ENCODE measurements at places on chromosomes 13 and 19. TPM values are rescaled to one million over a fixed set of nuclear protein-coding genes. Genes with fewer than 3 reads are reported as not detected.

The ZNF587B gene
- 7.2 TPM for total RNA-seq

The ZSCAN5A gene
- total RNA-seq, result 5.6 TPM

The KIR2DL3 gene
- total RNA-seq, result not detected

The CTXN1 gene
- 45.3 TPM for total RNA-seq

The ARMC6 gene
- 11.7 TPM for total RNA-seq

The ZNF317 gene
- total RNA-seq, result 16.7 TPM

DNA sequence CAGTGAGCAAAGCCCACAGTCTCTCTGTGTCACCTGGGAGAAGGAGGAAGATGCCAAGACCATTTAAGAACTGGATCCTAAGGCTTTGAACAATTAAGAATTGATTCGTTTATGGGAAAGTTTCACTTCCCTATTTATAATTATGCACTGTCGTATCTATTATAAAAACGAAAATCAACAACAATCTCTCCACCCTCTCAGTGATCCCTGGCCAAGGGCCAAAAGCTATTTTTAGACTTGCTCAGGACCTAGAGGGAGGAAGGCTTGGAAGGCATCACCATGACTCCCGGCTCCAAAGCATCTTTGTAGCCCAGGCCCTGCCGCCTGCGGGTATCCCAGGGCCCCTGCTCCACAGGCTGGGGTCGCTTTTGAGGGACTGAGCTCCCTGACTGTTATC lies 1.3 kb downstream of the RHPN2 start:
- no peak overlapping the region for H3K27ac ChIP-seq
- peaks cover 20% of the 10 kb centered on the region for H3K4me1 ChIP-seq
- peak overlapping the region; percentile 58 for H3K4me3 ChIP-seq
- no peak for DNase-seq
- peaks cover 52% of the 10 kb centered on the region for H3K27me3 ChIP-seq

- H3K4me1 ChIP-seq, result no peaks in the 10 kb centered on the region
- H3K4me3 ChIP-seq, result no peak overlapping the region
- no peak overlapping the region for H3K27ac ChIP-seq
- H3K36me3 ChIP-seq, result no peaks in the 10 kb centered on the region
- H3K27me3 ChIP-seq, result no peaks in the 10 kb centered on the region
Measured at GRCh38 chr13:108610507-108610906, 18.9 kb upstream of the MYO16 start.

DNA sequence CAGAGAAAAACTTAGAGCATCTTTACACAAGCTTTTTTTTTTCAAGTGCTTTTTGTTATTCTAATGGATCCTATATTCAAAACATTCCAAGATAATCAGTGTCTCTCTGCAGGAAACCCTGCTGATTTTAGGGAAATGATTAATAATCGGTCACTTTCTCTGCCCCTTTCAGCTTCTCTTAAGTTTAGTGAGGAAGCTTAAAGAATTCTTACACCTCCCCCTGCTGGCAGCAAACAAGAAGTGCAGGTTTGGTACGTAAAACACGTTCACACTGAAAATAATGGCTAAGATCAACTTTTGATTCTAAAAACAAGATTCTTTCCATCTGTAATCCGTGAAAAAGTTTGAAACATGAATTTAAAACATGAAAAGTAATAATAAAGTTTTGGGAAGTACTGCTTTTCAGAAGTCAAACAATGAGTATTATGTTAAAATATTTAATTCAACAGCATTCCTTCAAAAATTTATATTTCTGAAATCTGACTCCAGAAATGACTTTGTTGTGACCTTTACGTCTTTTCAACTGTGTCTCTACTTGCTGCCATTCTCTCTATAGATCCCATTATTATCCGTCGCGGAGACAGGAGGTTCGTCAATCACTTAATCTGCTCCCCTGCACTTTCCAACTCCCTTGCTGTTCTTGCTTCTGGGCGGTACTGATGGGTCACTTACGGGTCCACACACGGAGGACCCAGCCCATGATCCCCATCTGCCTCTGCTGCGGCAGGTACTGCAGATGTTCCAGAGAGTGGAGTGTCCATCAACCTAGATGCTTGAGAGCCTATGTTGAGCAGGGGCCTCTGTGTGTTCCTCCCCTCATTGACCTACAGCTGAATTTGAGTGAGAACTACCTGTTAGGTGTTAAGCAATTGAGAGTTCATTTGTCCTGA lies 203.1 kb upstream of the EDNRB start:
- no peak overlapping the region for H3K27ac ChIP-seq
- no peak for DNase-seq
- no peak overlapping the region for H3K4me3 ChIP-seq
- H3K4me1 ChIP-seq, result no peaks in the 10 kb centered on the region
- no peaks in the 10 kb centered on the region for H3K36me3 ChIP-seq

- no peak overlapping the region for H3K4me3 ChIP-seq
- no peaks in the 10 kb centered on the region for H3K27me3 ChIP-seq
- H3K4me1 ChIP-seq, result peaks cover 5% of the 10 kb centered on the region
- H3K36me3 ChIP-seq, result no peaks in the 10 kb centered on the region
- H3K27ac ChIP-seq, result peak overlapping the region; percentile 98
Measured at GRCh38 chr13:40668335-40668734, 1.9 kb upstream of the FOXO1 start.

- no peak overlapping the region for H3K27ac ChIP-seq
- peaks cover 15% of the 10 kb centered on the region for H3K4me1 ChIP-seq
- no peak overlapping the region for H3K4me3 ChIP-seq
- H3K27me3 ChIP-seq, result peaks cover 32% of the 10 kb centered on the region
Measured at GRCh38 chr13:23899555-23899954, 2.3 kb upstream of the C1QTNF9B start.

GRCh38 chr19:1619703-1620102 lies 14.4 kb upstream of the UQCR11 start:
- DNase-seq, result no peak
- H3K4me1 ChIP-seq, result peaks cover 38% of the 10 kb centered on the region
- H3K4me3 ChIP-seq, result no peak overlapping the region
- no peak overlapping the region for H3K27ac ChIP-seq
- H3K36me3 ChIP-seq, result peaks cover 14% of the 10 kb centered on the region

DNA sequence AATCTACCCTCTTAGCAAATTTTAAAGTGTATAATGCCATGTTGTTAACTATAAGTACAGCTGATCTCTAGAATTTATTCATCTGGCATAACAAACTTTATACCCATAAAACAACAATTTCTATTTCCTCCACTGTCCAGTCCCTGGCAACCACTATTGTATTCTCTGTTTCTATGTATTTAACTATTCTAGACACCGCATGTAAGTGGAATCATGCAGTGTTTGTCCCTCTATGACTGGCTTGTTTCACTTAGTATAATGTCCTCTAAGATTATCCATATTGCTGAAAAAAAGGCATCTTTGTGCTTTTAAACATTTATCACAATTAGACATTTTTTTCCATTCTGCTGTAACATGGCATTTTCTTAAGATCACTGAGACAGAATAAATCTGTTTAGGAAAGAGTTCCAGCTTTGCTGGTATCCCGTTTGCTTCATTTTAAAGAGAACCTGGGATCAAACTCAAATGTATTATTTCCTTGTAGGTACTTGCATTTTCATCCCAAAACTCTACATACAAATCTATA lies 1191.0 kb downstream of the SLITRK5 start:
- H3K27me3 ChIP-seq, result no peaks in the 10 kb centered on the region
- no peak for DNase-seq
- H3K4me3 ChIP-seq, result no peak overlapping the region
- no peaks in the 10 kb centered on the region for H3K4me1 ChIP-seq
- no peak overlapping the region for H3K27ac ChIP-seq

GRCh38 chr13:20332361-20333096 lies 100.4 kb upstream of the GJB6 start:
- no peaks in the 10 kb centered on the region for H3K4me1 ChIP-seq
- DNase-seq, result no peak
- no peaks in the 10 kb centered on the region for H3K27me3 ChIP-seq
- H3K27ac ChIP-seq, result no peak overlapping the region
- no peak overlapping the region for H3K4me3 ChIP-seq

GRCh38 chr13:75326173-75327134 lies 155.5 kb downstream of the TBC1D4 start:
- H3K36me3 ChIP-seq, result no peaks in the 10 kb centered on the region
- DNase-seq, result no peak
- no peak overlapping the region for H3K27ac ChIP-seq
- no peak overlapping the region for H3K4me3 ChIP-seq
- H3K4me1 ChIP-seq, result no peaks in the 10 kb centered on the region
- no peaks in the 10 kb centered on the region for H3K27me3 ChIP-seq

- H3K4me1 ChIP-seq, result no peaks in the 10 kb centered on the region
- H3K27ac ChIP-seq, result no peak overlapping the region
- H3K4me3 ChIP-seq, result no peak overlapping the region
- no peaks in the 10 kb centered on the region for H3K36me3 ChIP-seq
- DNase-seq, result no peak
Measured at GRCh38 chr19:31214997-31215396, 134.2 kb downstream of the TSHZ3 start.

DNA sequence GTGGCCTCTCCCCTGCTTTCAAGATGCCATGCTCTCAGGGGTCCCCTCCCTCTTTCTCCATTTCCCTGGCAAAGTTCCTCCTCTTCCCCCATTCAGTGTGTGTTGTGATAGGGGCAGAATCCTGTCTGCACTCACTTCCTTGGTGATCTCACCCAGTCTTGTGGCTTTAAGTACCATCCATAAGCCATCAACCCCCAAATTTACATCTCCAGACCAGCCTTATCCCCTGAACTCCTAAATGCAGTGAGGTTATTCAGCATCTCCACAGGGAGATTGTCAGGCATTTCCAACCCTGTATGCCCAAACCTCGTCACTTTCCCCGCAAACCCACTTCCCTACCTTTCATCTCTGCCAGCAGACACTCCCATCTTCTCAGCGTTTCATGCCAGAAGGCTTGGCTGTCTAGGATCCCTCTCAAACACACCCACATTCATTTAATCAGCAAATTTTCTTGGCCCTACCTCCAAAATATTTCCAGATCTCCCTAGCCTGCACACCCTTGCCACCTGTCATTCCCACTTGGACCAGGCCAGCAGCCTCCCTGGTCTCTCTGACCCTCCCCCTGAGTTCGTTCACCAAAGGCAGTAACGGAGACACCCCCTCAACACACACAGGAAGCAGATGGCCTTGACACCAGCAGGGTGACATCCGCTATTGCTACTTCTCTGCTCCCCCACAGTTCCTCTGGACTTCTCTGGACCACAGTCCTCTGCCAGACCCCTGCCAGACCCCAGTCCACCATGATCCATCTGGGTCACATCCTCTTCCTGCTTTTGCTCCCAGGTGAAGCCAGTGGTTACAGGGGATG lies at the start of gene HCST:
TSS of gene HCST (plus strand) at position 676 of the 808 bp plus-strand sequence. CDS start at position 741, 65 bp downstream.
- H3K27me3 ChIP-seq, result no peaks in the 10 kb centered on the region
- H3K27ac ChIP-seq, result peak within 1 kb of the TSS; percentile 82
- peaks cover 35% of the 10 kb centered on the region for H3K4me1 ChIP-seq
- no peak within 1 kb of the TSS for H3K4me3 ChIP-seq
- H3K36me3 ChIP-seq, result no peaks in the 10 kb centered on the region
- DNase-seq, result no peak

DNA sequence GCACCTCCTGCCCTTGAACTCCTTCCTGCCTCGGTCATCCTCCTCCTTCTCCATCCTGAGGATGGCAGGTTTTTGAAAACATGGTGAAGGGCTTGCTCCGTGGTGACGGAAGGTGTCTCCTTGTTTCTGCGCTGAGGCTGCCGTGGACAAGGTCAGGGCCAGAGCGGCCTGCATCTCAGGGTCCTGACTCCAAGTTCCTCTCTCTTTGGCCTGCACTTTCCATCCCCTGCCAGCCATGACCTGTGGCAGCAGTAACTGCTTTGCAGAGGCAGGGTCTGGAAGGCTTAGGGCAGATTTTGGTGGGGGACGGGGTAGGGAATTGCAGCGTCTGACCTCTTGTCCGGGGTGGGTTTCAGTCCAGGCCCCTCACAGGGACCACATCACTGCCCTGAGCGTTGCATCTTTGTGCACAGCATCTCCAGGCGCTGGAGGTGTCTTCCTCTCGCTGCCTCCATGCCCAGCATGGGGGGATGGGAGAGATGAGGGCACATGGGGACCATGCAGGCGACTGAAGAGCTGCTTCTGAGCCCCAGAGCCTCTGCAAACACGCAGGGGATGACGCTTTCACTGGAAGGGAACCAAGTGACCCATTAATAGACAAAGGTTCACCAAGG lies 216.8 kb downstream of the TEX29 start:
- DNase-seq, result no peak
- H3K27ac ChIP-seq, result no peak overlapping the region
- no peaks in the 10 kb centered on the region for H3K27me3 ChIP-seq
- no peaks in the 10 kb centered on the region for H3K36me3 ChIP-seq
- H3K4me1 ChIP-seq, result no peaks in the 10 kb centered on the region

GRCh38 chr13:29957320-29957719 lies 106.9 kb upstream of the UBL3 start:
- DNase-seq, result no peak
- H3K27me3 ChIP-seq, result no peaks in the 10 kb centered on the region
- no peaks in the 10 kb centered on the region for H3K36me3 ChIP-seq
- peaks cover 4% of the 10 kb centered on the region for H3K4me1 ChIP-seq

- H3K27me3 ChIP-seq, result no peaks in the 10 kb centered on the region
- H3K36me3 ChIP-seq, result no peaks in the 10 kb centered on the region
- no peaks in the 10 kb centered on the region for H3K4me1 ChIP-seq
- H3K4me3 ChIP-seq, result no peak overlapping the region
- no peak overlapping the region for H3K27ac ChIP-seq
Measured at GRCh38 chr19:28519218-28519779, 693.7 kb downstream of the UQCRFS1 start.

- no peak for DNase-seq
- no peaks in the 10 kb centered on the region for H3K36me3 ChIP-seq
- no peak overlapping the region for H3K4me3 ChIP-seq
- no peaks in the 10 kb centered on the region for H3K27me3 ChIP-seq
Measured at GRCh38 chr19:10760273-10760944, 42.5 kb downstream of the DNM2 start.

- no peaks in the 10 kb centered on the region for H3K36me3 ChIP-seq
- no peak for DNase-seq
- no peaks in the 10 kb centered on the region for H3K27me3 ChIP-seq
- H3K4me3 ChIP-seq, result no peak overlapping the region
Measured at GRCh38 chr19:38057959-38058690, 151.1 kb downstream of the SIPA1L3 start.

DNA sequence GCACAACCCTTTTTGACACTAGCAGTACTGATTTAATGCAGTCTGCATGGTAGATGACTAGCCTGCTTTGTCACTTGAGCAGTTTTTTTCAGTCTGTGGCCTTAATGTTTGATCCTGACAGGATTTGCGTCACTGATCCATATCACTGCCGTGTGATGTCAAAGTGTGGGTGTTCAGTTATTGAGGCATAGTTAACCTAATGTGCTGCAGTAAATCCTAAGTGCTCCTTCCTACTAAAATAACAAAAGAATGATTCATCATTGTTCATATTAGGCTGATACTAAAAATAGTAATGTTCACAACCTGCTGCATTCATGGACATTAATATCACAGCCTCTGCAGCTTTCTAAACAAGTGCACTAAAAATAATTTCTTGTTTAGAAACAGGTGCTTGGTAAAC lies 121.9 kb upstream of the MLNR start:
- H3K27me3 ChIP-seq, result no peaks in the 10 kb centered on the region
- no peak for DNase-seq
- peaks cover 24% of the 10 kb centered on the region for H3K4me1 ChIP-seq
- no peak overlapping the region for H3K4me3 ChIP-seq
- H3K36me3 ChIP-seq, result no peaks in the 10 kb centered on the region

DNA sequence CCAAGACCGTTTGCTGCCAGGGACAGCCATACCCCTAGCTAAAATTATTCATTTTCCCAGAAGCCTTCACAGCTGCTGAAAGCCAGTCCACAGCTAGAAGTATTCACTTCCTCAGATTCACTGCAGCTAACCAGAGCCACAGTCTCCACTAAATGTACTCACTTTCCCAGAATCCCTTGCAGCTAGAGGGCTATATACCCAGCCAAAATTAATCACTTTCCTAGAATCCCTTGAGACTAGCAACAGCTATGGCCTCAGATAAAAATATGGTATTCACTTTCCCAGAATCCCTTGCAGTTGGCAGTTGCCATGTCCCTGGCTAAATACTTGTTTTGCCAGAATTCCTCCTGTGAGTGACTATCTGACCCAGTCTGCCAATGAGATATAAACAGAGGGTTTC lies 13.8 kb upstream of the MEIS3 start:
- H3K4me1 ChIP-seq, result peaks cover 26% of the 10 kb centered on the region
- no peaks in the 10 kb centered on the region for H3K36me3 ChIP-seq
- peaks cover 6% of the 10 kb centered on the region for H3K27me3 ChIP-seq
